ENCODE measurements at places on chromosomes 6 and 20. TPM values are rescaled to one million over a fixed set of nuclear protein-coding genes. Genes with fewer than 3 reads are reported as not detected.

Gene SPDEF
- not detected for total RNA-seq

GRCh38 chr6:125444006-125444923 is 142.5 kb upstream of the HDDC2 start:
- no peaks in the 10 kb centered on the region for H3K4me1 ChIP-seq
- no peaks in the 10 kb centered on the region for H3K36me3 ChIP-seq
- no peak overlapping the region for H3K4me3 ChIP-seq

Gene ID4
- total RNA-seq, result 41.0 TPM

Gene PRSS35
- total RNA-seq, result not detected

Gene ZNF334
- 1.4 TPM for total RNA-seq

GRCh38 chr20:51797357-51798025 is 4.8 kb downstream of the SALL4 start:
- H3K4me3 ChIP-seq, result no peak overlapping the region
- H3K27me3 ChIP-seq, result peaks cover 36% of the 10 kb centered on the region
- no peaks in the 10 kb centered on the region for H3K4me1 ChIP-seq
- no peak overlapping the region for H3K27ac ChIP-seq
- no peak for DNase-seq

- no peaks in the 10 kb centered on the region for H3K36me3 ChIP-seq
- H3K27me3 ChIP-seq, result peaks cover 45% of the 10 kb centered on the region
- no peaks in the 10 kb centered on the region for H3K4me1 ChIP-seq
Measured at GRCh38 chr6:2563635-2564034, 187.1 kb downstream of the MYLK4 start.

- H3K27me3 ChIP-seq, result no peaks in the 10 kb centered on the region
- no peaks in the 10 kb centered on the region for H3K36me3 ChIP-seq
- peak overlapping the region; percentile 84 for H3K27ac ChIP-seq
- DNase-seq, result peak; percentile 92
- H3K4me3 ChIP-seq, result peak overlapping the region; percentile 66
Measured at GRCh38 chr6:142885182-142885867, 59.7 kb downstream of the HIVEP2 start.

Gene PGM3
- 74.4 TPM for total RNA-seq

DNA sequence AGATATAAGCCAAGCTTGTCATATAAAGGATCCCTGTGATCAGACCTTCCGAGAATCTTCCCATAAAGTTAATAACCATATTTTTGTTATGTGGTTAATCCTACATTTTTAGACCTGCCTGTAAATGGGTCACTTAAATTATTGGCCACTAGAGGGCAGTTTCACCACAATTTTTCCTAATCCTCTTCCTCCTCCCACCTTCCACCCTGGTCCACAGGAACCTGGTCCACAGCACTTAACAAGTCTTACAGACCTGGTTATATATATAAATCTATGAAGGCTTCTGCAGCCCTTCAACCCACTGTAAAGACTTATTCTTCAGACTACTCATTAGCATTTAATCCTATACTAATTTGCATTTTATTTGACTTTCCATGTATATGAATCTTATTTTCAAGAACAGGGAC is 28.3 kb downstream of the MRS2 start:
- H3K4me1 ChIP-seq, result peaks cover 14% of the 10 kb centered on the region
- H3K27me3 ChIP-seq, result no peaks in the 10 kb centered on the region
- peak; percentile 65 for DNase-seq

GRCh38 chr6:159074120-159074684 is 29.4 kb upstream of the TAGAP start:
- no peaks in the 10 kb centered on the region for H3K4me1 ChIP-seq
- peak; percentile 42 for DNase-seq
- H3K27ac ChIP-seq, result no peak overlapping the region
- no peaks in the 10 kb centered on the region for H3K36me3 ChIP-seq
- H3K27me3 ChIP-seq, result peaks cover 28% of the 10 kb centered on the region
- peak overlapping the region; percentile 50 for H3K4me3 ChIP-seq

DNA sequence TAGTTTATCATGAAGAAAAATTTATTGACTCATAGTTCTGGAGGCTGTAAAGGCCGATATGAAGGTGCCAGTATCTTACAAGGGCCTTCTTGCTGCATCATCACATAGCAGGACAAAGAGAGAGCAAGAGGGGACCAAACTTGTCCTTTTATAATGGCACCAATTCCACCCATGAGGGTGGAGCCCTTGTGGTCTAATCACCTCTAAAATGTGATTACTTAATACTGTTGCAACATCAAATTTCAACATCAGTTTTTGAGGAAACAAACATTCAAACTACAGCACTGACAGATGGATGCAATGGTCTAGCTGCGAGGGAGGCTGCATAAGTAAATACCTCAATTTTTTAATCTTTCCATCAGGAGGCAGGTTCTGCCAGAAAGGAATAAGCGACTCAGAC is 76.7 kb upstream of the LAMA2 start:
- no peak overlapping the region for H3K27ac ChIP-seq
- no peaks in the 10 kb centered on the region for H3K27me3 ChIP-seq
- no peaks in the 10 kb centered on the region for H3K4me1 ChIP-seq
- H3K4me3 ChIP-seq, result no peak overlapping the region

- H3K27me3 ChIP-seq, result no peaks in the 10 kb centered on the region
- no peaks in the 10 kb centered on the region for H3K4me1 ChIP-seq
- H3K36me3 ChIP-seq, result peaks cover 6% of the 10 kb centered on the region
- H3K27ac ChIP-seq, result no peak overlapping the region
- DNase-seq, result no peak
Measured at GRCh38 chr20:35680452-35681183, 15.9 kb upstream of the CPNE1 start.

- no peak for DNase-seq
- no peak overlapping the region for H3K4me3 ChIP-seq
- no peaks in the 10 kb centered on the region for H3K27me3 ChIP-seq
- no peaks in the 10 kb centered on the region for H3K4me1 ChIP-seq
Measured at GRCh38 chr6:8908638-8909037, 473.3 kb upstream of the SLC35B3 start.

DNA sequence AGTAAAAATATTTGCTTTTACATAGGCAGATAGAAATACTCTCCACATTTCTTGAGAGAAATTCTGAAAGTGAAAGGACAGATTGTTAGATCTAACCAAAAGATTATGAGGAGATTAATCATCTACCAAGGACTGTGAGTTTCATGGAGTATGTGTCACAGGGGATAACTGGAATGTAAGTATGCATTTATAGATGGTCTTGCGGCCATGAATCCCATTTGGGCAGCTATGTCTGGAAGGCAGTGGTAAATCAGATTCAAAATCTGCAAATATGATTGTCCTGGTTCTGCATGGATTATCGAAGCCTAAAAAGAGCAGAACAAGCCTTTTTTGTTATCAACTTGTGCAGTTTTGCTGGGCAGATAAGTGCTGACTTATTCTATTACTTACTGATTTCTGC is 293.8 kb downstream of the RFPL4B start:
- no peaks in the 10 kb centered on the region for H3K36me3 ChIP-seq
- H3K27me3 ChIP-seq, result no peaks in the 10 kb centered on the region
- H3K4me1 ChIP-seq, result peaks cover 37% of the 10 kb centered on the region
- H3K27ac ChIP-seq, result peak overlapping the region; percentile 17
- DNase-seq, result peak; percentile 80
- H3K4me3 ChIP-seq, result peak overlapping the region; percentile 30

- peaks cover 11% of the 10 kb centered on the region for H3K27me3 ChIP-seq
- H3K27ac ChIP-seq, result no peak overlapping the region
- peak; percentile 71 for DNase-seq
- H3K36me3 ChIP-seq, result no peaks in the 10 kb centered on the region
Measured at GRCh38 chr6:90121982-90122381, 174.7 kb downstream of the BACH2 start.

Gene CGA
- 6.3 TPM for total RNA-seq

GRCh38 chr20:63292292-63292701 is 689 bp upstream of the COL20A1 start:
- DNase-seq, result no peak
- no peaks in the 10 kb centered on the region for H3K4me1 ChIP-seq
- peaks cover 21% of the 10 kb centered on the region for H3K27me3 ChIP-seq
- H3K27ac ChIP-seq, result no peak overlapping the region
- H3K4me3 ChIP-seq, result no peak overlapping the region

- H3K4me3 ChIP-seq, result no peak overlapping the region
- no peak overlapping the region for H3K27ac ChIP-seq
- no peak for DNase-seq
- no peaks in the 10 kb centered on the region for H3K27me3 ChIP-seq
- H3K36me3 ChIP-seq, result no peaks in the 10 kb centered on the region
- peaks cover 12% of the 10 kb centered on the region for H3K4me1 ChIP-seq
Measured at GRCh38 chr6:38024908-38025307, 205.4 kb downstream of the ZFAND3 start.

DNA sequence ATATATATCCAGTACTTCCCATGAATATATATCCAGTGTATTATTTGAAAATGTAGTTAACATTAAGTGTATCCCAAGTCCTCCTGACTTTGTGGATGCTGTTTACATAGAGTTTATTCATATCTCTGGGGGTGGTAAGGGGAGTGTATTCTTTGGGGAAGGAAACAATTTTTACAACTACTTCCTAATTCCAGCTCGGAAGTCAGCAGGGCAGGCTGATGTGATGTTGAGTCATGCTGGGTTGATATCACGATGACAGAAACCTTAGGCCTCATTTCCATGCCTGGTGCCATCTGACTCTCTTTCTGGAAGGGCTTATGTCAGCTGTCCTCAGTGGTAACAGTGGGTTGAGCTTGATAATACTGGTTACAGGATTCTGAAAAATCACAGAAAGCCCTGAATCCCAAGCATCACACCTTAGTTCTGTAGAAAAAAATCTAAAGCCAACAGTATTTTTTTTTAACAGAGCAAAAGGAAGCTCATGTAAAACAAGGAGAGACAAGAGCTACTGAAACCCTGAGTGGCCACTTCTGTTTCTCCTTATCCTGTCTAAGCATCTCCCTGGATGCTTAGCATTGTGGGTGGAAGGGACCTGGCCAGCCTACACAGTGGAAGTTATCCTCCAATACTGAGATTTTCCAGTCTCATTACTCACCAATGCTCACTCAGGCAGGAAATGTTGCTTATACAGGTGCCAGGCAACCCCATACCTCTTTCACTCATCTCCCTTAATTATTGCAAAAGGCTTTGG is 75.2 kb upstream of the IYD start:
- H3K36me3 ChIP-seq, result no peaks in the 10 kb centered on the region
- peak overlapping the region; percentile 69 for H3K27ac ChIP-seq
- DNase-seq, result peak; percentile 89
- H3K4me1 ChIP-seq, result peaks cover 28% of the 10 kb centered on the region
- no peaks in the 10 kb centered on the region for H3K27me3 ChIP-seq
- no peak overlapping the region for H3K4me3 ChIP-seq

GRCh38 chr6:3489027-3489757 is 32.3 kb upstream of the SLC22A23 start:
- H3K4me3 ChIP-seq, result no peak overlapping the region
- peak overlapping the region; percentile 50 for H3K27ac ChIP-seq
- H3K36me3 ChIP-seq, result no peaks in the 10 kb centered on the region
- peak; percentile 80 for DNase-seq
- no peaks in the 10 kb centered on the region for H3K27me3 ChIP-seq

Gene MOG
- not detected for total RNA-seq

- H3K27ac ChIP-seq, result no peak overlapping the region
- H3K27me3 ChIP-seq, result 0 out of 2 replicates have a peak, but pooled peaks cover 14% of the 10 kb centered on the region
Measured at GRCh38 chr20:44388466-44389023, 33.0 kb downstream of the HNF4A start.

DNA sequence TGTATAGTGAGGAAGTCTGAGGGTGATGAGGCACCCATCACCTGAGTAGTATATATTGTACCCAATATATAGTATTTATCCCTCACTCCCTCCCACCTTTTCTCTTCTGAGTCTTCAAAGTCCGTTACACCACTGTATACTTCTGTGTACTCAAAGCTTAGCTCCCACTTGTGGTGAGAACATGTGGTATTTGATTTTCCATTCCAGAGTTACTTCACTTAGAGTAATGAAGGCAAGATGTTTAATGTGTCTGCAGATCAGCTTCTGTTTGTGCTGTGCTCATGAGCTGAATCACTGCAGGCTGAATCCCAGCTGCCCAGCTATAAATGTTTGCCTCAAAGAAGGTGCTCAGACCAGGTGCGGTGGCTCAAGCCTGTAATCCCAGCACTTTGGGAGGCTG is 139.3 kb upstream of the FOXA2 start:
- peaks cover 16% of the 10 kb centered on the region for H3K27me3 ChIP-seq
- H3K4me3 ChIP-seq, result no peak overlapping the region
- H3K27ac ChIP-seq, result no peak overlapping the region
- peak; percentile 39 for DNase-seq
- no peaks in the 10 kb centered on the region for H3K4me1 ChIP-seq

Gene CALHM4
- not detected for total RNA-seq

GRCh38 chr20:14418376-14418775 is 81.0 kb upstream of the FLRT3 start:
- no peaks in the 10 kb centered on the region for H3K36me3 ChIP-seq
- H3K27me3 ChIP-seq, result no peaks in the 10 kb centered on the region
- no peak overlapping the region for H3K27ac ChIP-seq
- H3K4me1 ChIP-seq, result 0 out of 2 replicates have a peak, but pooled peaks cover 9% of the 10 kb centered on the region
- peak; percentile 14 for DNase-seq
- H3K4me3 ChIP-seq, result no peak overlapping the region

- no peaks in the 10 kb centered on the region for H3K4me1 ChIP-seq
- H3K4me3 ChIP-seq, result no peak overlapping the region
- H3K36me3 ChIP-seq, result no peaks in the 10 kb centered on the region
Measured at GRCh38 chr20:20327746-20328145, 40.2 kb upstream of the INSM1 start.

DNA sequence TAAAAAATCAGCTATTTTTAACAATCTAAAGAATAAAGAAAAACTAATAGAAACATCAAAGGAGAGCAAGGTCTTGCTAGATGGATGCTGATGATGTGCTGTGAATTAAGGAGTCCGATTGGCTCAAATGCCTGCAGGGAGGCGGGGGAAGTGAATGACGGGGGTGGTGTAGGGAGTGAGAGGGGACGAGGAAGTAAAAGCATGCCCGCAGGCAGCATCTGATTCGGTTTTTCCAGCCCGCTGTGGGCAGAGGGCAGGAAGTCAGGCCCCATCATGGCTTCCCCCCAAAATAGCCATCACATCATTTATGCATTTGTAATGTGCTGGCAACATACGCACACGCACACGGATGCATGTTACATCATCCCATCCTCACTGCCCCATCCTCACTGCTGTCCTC is 10.3 kb downstream of the RSPO4 start:
- no peak overlapping the region for H3K4me3 ChIP-seq
- H3K36me3 ChIP-seq, result no peaks in the 10 kb centered on the region
- DNase-seq, result no peak
- 0 out of 2 replicates have a peak, but pooled peaks cover 6% of the 10 kb centered on the region for H3K27me3 ChIP-seq
- no peak overlapping the region for H3K27ac ChIP-seq

DNA sequence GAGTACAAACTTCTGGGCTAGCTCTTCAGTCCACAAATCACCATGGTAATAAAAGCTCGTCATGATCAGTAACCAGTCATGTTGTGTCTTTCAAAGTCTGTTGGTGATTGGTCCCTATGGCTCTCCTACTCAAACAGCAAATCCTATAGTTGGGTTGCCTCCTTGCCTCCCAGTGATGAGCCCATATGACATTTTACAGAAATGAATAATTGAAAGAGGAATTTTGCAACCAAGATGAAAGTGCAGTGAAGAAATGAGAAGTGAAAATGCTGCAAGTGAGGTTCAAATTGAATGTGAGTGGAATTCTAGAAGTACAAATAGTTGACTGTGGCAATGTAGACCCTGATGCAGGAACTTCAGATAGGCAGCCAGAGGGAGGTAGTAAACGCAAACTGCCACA is 5.1 kb upstream of the SIRPD start:
- H3K27ac ChIP-seq, result no peak overlapping the region
- H3K27me3 ChIP-seq, result no peaks in the 10 kb centered on the region
- no peaks in the 10 kb centered on the region for H3K36me3 ChIP-seq
- peaks cover 12% of the 10 kb centered on the region for H3K4me1 ChIP-seq
- no peak overlapping the region for H3K4me3 ChIP-seq

Gene ETV7
- total RNA-seq, result not detected

GRCh38 chr20:45818239-45818638 is 5.8 kb downstream of the UBE2C start:
- no peaks in the 10 kb centered on the region for H3K36me3 ChIP-seq
- H3K27ac ChIP-seq, result peak overlapping the region; percentile 66
- no peak for DNase-seq
- H3K4me1 ChIP-seq, result peaks cover 14% of the 10 kb centered on the region
- no peaks in the 10 kb centered on the region for H3K27me3 ChIP-seq
- no peak overlapping the region for H3K4me3 ChIP-seq
